ENCODE measurements at places on chromosomes 13 and 19. TPM values are rescaled to one million over a fixed set of nuclear protein-coding genes. Genes with fewer than 3 reads are reported as not detected.

ATF5 gene
- total RNA-seq: 7.2 TPM

GRCh38 chr13:41900918-41901317, 60.0 kb downstream of the VWA8 start:
- DNase-seq: no peak

SIGLEC12 gene
- total RNA-seq: not detected

DNA sequence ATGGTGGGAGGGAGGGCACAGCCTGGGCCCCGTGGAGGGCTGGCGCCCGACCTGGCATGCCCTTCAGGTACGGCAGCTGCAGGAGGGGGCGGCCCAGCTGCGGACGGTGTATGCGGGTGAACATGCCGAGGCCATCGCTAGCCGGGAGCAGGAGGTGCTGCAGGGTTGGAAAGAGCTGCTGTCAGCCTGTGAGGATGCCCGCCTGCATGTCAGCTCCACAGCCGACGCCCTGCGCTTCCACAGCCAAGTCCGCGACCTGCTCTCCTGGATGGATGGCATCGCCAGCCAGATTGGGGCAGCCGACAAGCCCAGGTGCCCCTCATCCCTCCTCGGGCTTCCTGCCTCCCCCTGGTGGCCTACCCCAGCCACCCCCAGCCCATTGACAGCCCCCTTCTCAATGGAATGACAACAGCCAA, 16.6 kb upstream of the SHKBP1 start:
- DNase-seq: no peak

GRCh38 chr13:53073711-53074110, 45.1 kb downstream of the OLFM4 start:
- DNase-seq: no peak
